ENCODE measurements at places on chromosomes 13 and 19. TPM values are rescaled to one million over a fixed set of nuclear protein-coding genes. Genes with fewer than 3 reads are reported as not detected.

Gene ZNF577
- 8.3 TPM for total RNA-seq

Gene USPL1
- 15.5 TPM for total RNA-seq

Gene ACP7
- total RNA-seq, result under 0.01 TPM

Gene LAIR1
- total RNA-seq, result not detected

Gene ZNF667
- total RNA-seq, result 7.6 TPM

Gene B3GNT8
- total RNA-seq, result 4.5 TPM

Gene ZNF536
- 0.99 TPM for total RNA-seq

Gene FAM216B
- total RNA-seq, result not detected

Gene GFY
- not detected for total RNA-seq

Gene SBSN
- total RNA-seq, result 10.6 TPM

Gene ZNF99
- total RNA-seq, result not detected

Gene RFPL4A
- not detected for total RNA-seq

Gene IGSF23
- total RNA-seq, result 0.17 TPM

Data from smooth muscle cell of trachea (primary cell).